ENCODE measurements at places on chromosomes 5 and 9.
A peak's percentile ranks its signal among the peaks of the same experiment; 100 is the strongest.

DNA sequence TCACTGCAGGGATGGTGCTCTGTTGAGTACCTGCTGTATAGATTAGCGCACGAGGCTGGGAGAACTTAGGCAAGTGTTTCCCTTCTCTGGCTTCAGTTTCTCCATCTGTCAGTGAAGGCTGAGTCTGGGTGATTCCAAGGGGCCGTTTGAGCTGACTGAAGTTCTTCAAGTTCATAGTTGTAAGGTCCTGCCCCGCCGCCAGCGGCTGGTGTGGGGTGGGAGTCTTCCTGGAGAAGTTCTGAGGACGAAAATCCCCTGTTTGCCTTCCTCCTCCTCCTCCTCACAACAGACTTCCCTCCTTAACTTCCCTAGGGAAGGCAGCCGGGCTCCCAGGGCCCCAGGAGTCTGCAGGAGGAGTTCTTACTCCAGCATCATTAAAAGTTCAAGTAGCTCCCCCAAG lies 1.7 kb upstream of the HRCT1 start:
- DNase-seq = no peak

GRCh38 chr5:56434986-56435385 lies 201.9 kb upstream of the ANKRD55 start:
- DNase-seq = no peak

- no peak for DNase-seq
Observed at GRCh38 chr9:132594412-132594811, 12.0 kb downstream of the BARHL1 start.

DNA sequence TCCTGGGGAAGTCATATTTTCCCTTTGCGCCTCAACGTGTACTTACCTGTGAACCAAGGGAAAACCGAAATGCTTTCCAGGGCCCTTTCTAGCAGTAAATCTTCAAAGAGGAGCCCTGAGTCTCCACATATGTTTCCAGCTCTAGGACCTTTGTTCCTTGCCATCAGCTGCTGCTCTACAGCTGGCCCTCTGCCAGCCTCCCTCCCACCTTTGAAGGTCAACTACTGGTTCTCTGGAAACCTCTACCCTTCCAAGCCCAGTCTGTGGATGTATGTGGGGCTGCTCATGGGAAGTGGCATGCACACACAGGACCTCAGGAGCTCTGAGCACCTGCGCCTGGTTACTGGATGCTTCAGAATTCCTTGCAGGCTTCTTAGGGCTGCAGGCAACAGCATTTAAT lies 117.2 kb downstream of the PSD2 start:
- no peak for DNase-seq

GRCh38 chr9:27184556-27185351 lies 75.7 kb downstream of the TEK start:
- no peak for DNase-seq

DNA sequence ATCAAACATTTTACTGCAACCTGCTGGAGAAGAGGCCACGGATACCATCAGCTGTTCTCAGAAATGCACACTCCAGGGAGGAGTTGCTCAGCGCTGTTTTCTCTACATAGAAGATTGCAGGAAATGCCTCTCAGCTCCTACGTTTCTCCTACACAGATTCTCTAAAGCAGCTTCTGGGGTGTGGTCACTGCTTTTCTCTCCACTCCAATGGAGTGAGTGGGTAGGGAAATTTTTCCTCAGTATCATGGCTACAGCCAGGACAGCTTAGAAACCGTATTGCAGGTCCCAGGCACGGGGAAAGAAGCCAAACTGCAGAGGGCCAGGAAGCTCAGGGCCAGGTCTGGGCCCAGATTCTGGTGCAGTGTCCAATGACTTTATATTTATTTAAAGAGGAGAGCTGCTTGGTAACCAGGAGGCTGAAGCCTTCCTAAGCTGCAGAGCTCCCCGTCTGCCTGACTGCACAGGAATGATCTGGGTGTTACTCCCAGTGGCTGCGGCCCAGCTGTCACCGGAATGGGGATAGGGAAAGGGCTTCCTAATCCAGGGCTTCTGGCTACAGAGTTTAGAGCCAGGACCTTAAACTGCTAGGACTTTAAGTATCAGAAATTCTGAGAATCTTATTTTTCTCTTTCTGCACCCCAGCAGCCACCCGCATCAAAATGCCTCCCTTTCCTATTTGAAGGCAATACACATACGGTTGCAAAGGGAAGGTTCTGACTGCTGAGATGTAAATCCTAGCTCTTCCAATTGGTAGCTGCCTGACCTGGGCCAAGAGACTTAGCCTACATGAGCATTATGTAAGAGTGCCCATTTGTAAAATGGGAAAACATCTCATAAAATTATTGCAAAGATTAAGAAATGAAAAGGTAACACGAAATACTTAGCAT lies 1.4 kb upstream of the SPTAN1 start:
- DNase-seq = no peak

DNA sequence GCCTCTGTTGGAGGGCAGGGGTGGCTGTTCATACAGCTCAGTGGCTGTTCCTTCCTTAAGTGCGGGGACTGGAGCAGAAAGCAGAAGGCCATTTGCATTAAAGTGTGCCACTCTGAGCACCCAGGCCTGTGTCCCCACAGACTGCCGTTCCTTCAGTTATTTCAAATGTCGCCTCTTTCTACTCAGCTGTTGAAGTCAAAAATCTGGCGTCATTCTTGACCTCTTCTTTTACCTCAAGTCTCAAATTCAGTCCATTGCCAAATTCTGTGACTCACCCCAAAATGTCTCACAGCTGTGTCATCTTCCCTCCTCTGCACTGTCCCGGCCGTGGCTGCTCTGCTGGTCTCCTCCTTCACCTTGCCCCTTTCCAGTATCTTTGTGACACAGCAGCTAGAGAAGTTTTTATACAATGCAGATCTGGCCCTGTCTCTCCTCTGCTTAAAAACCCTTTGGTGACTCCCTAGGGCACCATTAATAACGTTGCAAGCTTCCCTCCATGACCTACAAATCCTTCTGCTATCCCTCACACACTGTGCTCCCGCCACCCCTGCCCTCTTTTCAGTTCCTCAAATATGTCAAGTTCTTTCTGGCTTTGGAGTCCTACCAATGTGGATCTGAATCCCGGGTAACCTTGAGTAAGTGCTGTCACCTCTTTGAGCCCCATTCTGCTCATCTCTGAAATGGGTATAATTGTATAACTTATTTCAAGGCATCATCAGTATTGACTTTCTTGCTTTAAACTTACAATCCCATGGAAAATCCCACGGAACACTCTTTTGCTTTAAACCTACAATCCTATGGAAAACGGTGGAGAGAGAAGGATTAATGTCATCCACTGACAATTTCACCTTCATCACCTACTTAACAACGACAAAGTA lies 98.3 kb upstream of the BOD1 start:
- peak; percentile 84 for DNase-seq

- DNase-seq = no peak
Observed at GRCh38 chr5:165134155-165134554, 1628.7 kb downstream of the MAT2B start.

- no peak for DNase-seq
Observed at GRCh38 chr5:134138416-134139376, 24.2 kb downstream of the TCF7 start.

DNA sequence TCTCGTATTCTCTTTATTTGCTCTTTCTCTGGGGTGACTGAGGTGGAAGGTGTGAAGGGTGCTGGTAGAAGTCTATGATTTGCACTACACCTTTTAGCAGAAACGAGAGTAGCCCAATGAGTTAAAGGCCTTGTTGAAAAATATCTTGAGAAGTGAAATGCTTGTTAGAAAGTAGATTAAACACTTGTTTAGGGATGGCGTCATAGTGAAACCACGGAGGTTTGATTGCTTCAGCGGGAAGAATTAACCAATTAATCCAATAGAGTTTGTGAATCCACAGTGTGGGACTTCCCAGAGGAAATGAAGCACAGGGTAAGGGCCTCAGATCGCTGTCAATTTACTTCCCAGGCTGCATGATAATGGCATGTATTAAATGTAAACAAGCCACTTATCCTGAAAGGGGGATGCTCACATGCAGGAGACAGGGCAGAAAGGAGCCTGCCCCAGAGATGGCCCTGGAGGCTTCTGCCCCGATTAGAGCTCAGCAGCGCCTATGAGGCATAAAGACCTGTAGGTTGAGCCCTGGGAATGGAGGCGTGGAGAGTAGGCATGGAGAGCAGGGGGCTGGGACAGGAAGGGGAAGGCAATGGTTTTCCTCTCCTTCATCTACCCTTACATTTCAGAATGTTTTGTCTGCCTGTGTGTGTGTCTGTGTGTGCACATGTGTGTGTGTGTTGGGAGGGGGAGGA lies 1.5 kb downstream of the FAM170A start:
- no peak for DNase-seq

GRCh38 chr5:148976569-148977381 lies 86.1 kb downstream of the SH3TC2 start:
- DNase-seq = no peak
